ENCODE measurements at places on chromosomes 5 and 9. TPM values are rescaled to one million over a fixed set of nuclear protein-coding genes. Genes with fewer than 3 reads are reported as not detected.

Gene FCN2
- not detected for total RNA-seq

- DNase-seq, result no peak
These were observed 84.8 kb upstream of the IRX1 start for GRCh38 chr5:3510642-3511417.

DNA sequence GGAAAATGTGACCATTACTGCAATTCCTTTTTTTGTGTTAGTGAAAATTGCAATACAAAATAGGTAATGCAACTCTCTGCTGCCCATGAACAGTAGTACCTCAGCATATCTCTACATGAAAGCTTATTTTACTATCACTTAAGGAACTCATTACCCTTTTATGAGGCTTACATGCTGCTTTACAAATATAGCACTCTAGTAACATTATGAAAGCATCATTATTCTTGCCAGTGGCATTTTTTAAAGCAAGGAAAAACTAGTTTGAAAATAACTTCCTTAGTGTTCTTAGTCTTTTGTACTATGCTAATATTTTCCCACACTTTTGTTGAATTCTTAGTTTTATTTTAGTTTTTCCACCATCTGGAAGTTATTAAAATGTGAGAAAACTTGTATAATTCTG lies 797.3 kb upstream of the ARRDC3 start:
- no peak for DNase-seq

- DNase-seq, result no peak
These were observed 590.9 kb downstream of the CAAP1 start for GRCh38 chr9:26301659-26302058.

- DNase-seq, result no peak
These were observed 349.2 kb downstream of the GADD45G start for GRCh38 chr9:89953824-89954615.
